ENCODE measurements at places on chromosomes 3 and 15. TPM values are rescaled to one million over a fixed set of nuclear protein-coding genes. Genes with fewer than 3 reads are reported as not detected.

DNA sequence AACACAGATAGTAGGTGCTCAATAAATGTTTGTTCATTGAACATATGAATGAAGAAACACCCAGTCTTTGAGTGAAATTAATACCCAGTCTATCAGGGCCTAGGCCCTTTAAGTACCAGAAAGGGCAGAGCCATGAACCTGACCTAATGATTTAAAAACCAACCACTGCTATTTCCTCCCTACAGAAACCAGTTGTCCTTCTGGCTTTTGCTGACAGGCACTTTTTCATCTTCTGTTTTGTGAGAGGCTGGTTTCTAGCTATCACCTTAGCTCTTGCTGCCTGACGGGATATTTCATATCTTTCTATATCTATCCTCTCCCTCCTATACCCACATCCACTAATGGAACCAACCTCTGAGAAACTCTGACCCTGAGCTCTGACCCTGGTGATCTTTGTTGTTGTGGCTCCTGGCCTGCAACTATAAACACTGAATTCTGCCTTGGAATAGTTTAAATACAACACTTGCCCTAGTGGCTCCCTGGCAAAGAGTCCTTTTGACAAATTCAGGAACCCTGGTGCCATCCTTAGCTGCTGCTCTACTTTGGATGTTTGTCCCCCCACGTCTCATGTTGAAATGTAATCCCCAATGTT lies 4.1 kb upstream of the AHSG start:
- no peak overlapping the region for H3K27ac ChIP-seq
- H3K4me3 ChIP-seq = no peak overlapping the region
- H3K27me3 ChIP-seq = peaks cover 25% of the 10 kb centered on the region
- H3K36me3 ChIP-seq = no peaks in the 10 kb centered on the region

- H3K4me3 ChIP-seq = no peak overlapping the region
- H3K4me1 ChIP-seq = no peaks in the 10 kb centered on the region
- no peak overlapping the region for H3K27ac ChIP-seq
- H3K36me3 ChIP-seq = no peaks in the 10 kb centered on the region
These were observed 100.4 kb downstream of the LSM3 start for GRCh38 chr3:14278799-14279625.

GRCh38 chr15:48176112-48176511 lies 2.0 kb downstream of the MYEF2 start:
- H3K27ac ChIP-seq = no peak overlapping the region
- peaks cover 23% of the 10 kb centered on the region for H3K4me1 ChIP-seq
- no peak for DNase-seq
- H3K27me3 ChIP-seq = peaks cover 9% of the 10 kb centered on the region
- peaks cover 12% of the 10 kb centered on the region for H3K36me3 ChIP-seq

GRCh38 chr15:66897971-66898370 lies 167.4 kb upstream of the SMAD3 start:
- no peak overlapping the region for H3K4me3 ChIP-seq
- peaks cover under 1% of the 10 kb centered on the region for H3K27me3 ChIP-seq
- no peaks in the 10 kb centered on the region for H3K4me1 ChIP-seq

GRCh38 chr3:133472242-133472641 lies 72.4 kb downstream of the BFSP2 start:
- no peaks in the 10 kb centered on the region for H3K27me3 ChIP-seq
- no peak overlapping the region for H3K4me3 ChIP-seq
- H3K36me3 ChIP-seq = no peaks in the 10 kb centered on the region
- H3K4me1 ChIP-seq = peaks cover 46% of the 10 kb centered on the region
- no peak for DNase-seq

GRCh38 chr3:18446149-18446825 lies 21.1 kb upstream of the SATB1 start:
- H3K4me3 ChIP-seq = peak overlapping the region; percentile 91
- H3K4me1 ChIP-seq = peaks cover 40% of the 10 kb centered on the region
- no peaks in the 10 kb centered on the region for H3K27me3 ChIP-seq

DNA sequence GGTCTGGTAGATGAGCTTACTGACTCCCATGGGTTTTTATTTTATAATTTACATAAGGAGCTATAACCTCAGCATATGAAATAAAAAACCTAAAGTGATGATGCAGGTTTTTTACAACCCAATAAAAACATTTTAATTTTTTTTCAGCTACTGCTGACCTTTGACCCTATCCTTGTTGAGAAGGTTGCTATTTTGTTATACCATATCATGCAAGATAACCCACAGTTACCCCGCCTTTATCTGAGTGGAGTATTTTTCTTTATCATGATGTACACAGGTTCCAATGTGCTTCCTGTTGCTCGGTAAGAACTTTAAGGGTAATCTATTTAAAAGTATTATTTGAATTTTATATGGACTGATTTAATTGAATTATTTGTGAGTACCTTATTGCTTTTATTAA lies 70.8 kb downstream of the DNAJC13 start:
- no peaks in the 10 kb centered on the region for H3K27me3 ChIP-seq
- DNase-seq = no peak
- peaks cover 2% of the 10 kb centered on the region for H3K36me3 ChIP-seq
- no peak overlapping the region for H3K4me3 ChIP-seq
- no peaks in the 10 kb centered on the region for H3K4me1 ChIP-seq

- H3K36me3 ChIP-seq = no peaks in the 10 kb centered on the region
- DNase-seq = no peak
- H3K4me1 ChIP-seq = peaks cover 67% of the 10 kb centered on the region
These were observed 43.0 kb downstream of the LIPC start for GRCh38 chr15:58474741-58475323.

DNA sequence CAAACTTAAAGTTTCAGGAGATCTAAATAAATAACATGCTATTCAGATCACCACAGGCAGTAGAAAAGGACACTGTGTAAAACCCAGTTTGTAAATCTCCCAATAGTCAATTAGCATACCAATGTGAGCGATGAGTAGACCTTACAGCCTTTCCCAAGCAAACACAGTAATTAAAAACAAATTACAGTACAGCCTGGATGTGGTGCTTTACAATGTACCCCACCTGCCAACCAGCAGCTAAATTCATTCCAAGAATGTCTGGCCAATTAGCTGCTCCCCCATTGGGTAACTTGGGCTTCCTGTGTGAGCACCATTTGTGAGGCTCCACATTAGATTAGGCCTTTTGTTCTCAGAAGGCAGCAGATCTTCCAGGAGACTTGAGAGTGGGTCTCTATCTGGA lies 635.0 kb downstream of the TBL1XR1 start:
- no peaks in the 10 kb centered on the region for H3K27me3 ChIP-seq
- no peaks in the 10 kb centered on the region for H3K4me1 ChIP-seq
- no peak overlapping the region for H3K27ac ChIP-seq
- H3K4me3 ChIP-seq = no peak overlapping the region
- no peak for DNase-seq
- no peaks in the 10 kb centered on the region for H3K36me3 ChIP-seq

GRCh38 chr3:12979151-12979946 lies 93.9 kb downstream of the IQSEC1 start:
- H3K27ac ChIP-seq = no peak overlapping the region
- H3K36me3 ChIP-seq = no peaks in the 10 kb centered on the region
- peaks cover 33% of the 10 kb centered on the region for H3K4me1 ChIP-seq

GRCh38 chr3:110656394-110657025 lies 415.1 kb upstream of the NECTIN3 start:
- no peaks in the 10 kb centered on the region for H3K36me3 ChIP-seq
- no peak for DNase-seq
- H3K4me1 ChIP-seq = no peaks in the 10 kb centered on the region
- no peak overlapping the region for H3K27ac ChIP-seq
- H3K4me3 ChIP-seq = no peak overlapping the region

GRCh38 chr3:64921281-64922065 lies 233.7 kb upstream of the ADAMTS9 start:
- no peak overlapping the region for H3K27ac ChIP-seq
- H3K4me3 ChIP-seq = no peak overlapping the region
- H3K36me3 ChIP-seq = no peaks in the 10 kb centered on the region
- H3K4me1 ChIP-seq = no peaks in the 10 kb centered on the region
- DNase-seq = no peak

DNA sequence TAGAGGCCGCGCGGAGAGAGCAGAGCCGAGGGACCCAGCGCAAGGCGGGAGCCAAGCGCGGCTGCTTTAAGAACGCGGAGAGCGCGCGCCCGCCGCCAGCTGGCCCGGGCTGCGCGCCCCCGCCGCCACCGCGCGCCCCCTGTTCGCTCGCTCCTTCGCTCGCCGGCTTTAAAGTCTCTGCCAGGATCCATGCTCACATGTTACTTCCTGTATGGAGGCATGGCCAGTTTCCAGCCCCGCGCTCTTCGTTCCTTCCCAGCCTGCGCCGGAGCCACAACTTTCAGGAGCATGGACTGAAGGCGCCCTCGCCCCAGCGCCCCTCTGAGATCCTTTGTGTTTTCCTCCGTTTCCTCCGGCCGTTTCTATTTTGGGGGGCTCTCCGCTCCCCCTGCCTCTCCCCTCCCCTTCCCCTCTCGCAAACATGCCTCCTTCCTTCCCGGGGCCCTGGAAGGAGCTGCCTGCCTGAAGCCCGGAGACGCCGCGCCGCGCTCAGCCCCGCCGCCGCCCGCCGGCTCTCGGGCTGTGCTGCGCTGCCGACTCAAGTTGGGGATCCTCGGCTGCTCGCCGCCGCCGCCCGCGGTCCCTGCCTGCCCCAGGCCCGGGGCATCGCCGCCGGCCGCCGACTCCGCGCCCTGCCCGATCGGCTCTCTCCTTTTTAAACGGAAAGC lies at the start of gene PTPRG:
Gene PTPRG, plus strand, starts transcription at position 198 of the 668 bp plus-strand sequence. CDS start 717 bp downstream, outside the sequence.
- no peaks in the 10 kb centered on the region for H3K36me3 ChIP-seq
- peak; percentile 56 for DNase-seq
- H3K27me3 ChIP-seq = peaks cover 71% of the 10 kb centered on the region
- H3K4me1 ChIP-seq = peaks cover 7% of the 10 kb centered on the region
- H3K4me3 ChIP-seq = peak within 1 kb of the TSS; percentile 93

GRCh38 chr3:49378249-49378895 lies 20.2 kb upstream of the GPX1 start:
- DNase-seq = no peak
- peak overlapping the region; percentile 73 for H3K4me3 ChIP-seq
- peaks cover 15% of the 10 kb centered on the region for H3K36me3 ChIP-seq
- H3K27ac ChIP-seq = peak overlapping the region; percentile 98

GRCh38 chr15:98649472-98650416 lies 1.4 kb downstream of the IGF1R start:
- peaks cover 5% of the 10 kb centered on the region for H3K36me3 ChIP-seq
- H3K27me3 ChIP-seq = peaks cover 24% of the 10 kb centered on the region
- peaks cover 47% of the 10 kb centered on the region for H3K4me1 ChIP-seq
- H3K27ac ChIP-seq = peak overlapping the region; percentile 79
- DNase-seq = peak; percentile 61
- peak overlapping the region; percentile 91 for H3K4me3 ChIP-seq

DNA sequence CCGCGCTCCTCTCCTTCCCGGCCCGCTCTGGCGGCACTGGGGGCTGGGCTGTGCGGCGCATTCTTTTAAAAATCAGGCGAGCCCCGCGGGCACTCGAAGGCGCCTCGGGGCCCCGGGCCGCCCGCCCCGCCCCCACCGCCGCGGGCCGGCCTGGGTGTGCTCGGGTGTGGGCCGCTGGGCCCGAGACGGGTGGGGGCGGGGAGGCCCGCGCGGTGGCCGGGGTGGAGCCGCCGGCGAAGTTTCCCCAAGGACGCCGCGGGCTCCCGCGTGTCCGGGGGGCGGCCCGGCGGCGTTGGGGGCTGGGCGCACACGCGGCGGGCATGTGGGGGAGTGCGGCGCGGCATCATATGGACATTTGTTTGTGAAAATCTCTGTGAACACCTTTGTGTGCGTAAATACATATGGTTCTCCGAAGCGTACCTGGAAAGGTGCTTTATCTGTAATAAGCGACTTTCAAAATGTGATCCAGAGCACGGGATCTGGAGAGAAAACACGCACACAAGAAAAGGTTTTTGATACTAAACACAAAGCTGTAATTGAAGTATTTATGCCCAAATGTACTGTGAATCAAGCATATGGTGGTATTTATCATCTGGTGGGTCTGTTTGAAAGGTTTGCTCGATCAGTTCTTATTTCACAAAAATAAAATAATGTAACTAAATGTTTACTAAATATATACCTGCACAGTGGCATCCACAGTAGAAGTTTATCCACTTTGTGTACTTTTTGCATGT lies 612 bp upstream of the TBL1XR1 start:
- H3K4me3 ChIP-seq = peak overlapping the region; percentile 75
- H3K27ac ChIP-seq = peak overlapping the region; percentile 84
- H3K4me1 ChIP-seq = peaks cover 54% of the 10 kb centered on the region
- no peaks in the 10 kb centered on the region for H3K27me3 ChIP-seq
- peaks cover 13% of the 10 kb centered on the region for H3K36me3 ChIP-seq

DNA sequence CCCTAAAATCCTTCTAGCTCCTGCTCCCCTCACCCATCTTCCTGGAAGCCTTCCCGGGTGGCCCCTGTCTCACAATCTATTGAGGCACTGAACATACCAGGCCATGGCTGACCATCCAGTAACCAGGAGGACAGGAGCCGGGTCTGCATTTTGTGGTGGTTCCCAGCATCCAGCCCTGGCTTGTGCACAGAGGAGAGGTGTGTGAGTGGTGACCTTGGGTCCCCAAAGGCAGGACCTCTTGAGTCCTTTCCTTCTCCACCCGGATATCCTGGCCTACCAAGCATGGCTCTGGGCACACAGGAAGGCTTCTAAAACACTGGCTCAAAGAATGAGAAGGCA lies 7.8 kb downstream of the CSK start:
- peak overlapping the region; percentile 90 for H3K27ac ChIP-seq
- peaks cover 93% of the 10 kb centered on the region for H3K4me1 ChIP-seq
- no peaks in the 10 kb centered on the region for H3K27me3 ChIP-seq
- peaks cover 5% of the 10 kb centered on the region for H3K36me3 ChIP-seq
- no peak for DNase-seq

DNA sequence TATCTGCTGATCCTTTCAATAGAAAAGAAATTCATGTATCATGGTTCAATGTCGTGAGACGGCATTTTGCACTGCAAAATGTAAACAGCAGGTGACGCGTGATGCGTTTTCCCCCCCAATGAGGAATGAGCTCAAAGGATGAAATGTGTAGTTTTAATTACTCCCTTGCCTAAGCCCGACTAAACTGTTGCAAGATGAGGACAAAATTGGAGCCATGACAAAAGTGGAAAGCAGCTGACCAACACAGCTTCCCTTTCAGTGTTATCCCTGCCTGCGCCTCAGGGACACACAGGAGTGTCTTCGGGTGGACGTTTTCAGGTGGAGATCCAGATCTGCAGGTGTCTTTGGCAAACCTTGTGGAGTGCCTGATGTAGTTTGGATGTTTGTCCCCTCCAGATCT lies 92.0 kb downstream of the GABRG3 start:
- H3K27ac ChIP-seq = no peak overlapping the region
- no peaks in the 10 kb centered on the region for H3K4me1 ChIP-seq
- DNase-seq = no peak
- H3K4me3 ChIP-seq = no peak overlapping the region
- no peaks in the 10 kb centered on the region for H3K27me3 ChIP-seq

DNA sequence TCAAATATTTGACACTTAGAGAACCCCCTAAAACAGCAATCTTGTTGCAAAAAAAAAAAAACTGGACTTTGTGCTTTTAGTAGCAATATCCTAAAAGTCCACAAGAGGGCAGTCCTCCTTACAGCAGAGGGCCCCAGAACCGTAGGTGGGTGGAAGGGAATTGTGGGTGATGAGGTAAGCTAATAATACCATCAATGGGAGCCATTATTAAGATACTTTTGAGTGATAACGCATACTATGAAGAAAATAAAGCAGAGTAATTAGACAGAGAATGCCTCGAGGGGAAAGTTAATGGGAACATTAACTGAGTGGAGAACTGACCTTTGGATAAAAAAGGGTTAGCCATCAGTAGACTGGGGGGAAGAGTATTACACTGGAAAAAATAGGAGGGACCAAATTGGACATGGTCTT lies 229.9 kb downstream of the THRB start:
- H3K27ac ChIP-seq = no peak overlapping the region
- H3K27me3 ChIP-seq = no peaks in the 10 kb centered on the region
- peak; percentile 7 for DNase-seq
- H3K4me3 ChIP-seq = no peak overlapping the region
- no peaks in the 10 kb centered on the region for H3K4me1 ChIP-seq

Gene OR5K2
- not detected for total RNA-seq

Gene IL17RB
- total RNA-seq = 2.1 TPM

Gene PTPRG
- total RNA-seq = 0.31 TPM

Gene SPSB4
- total RNA-seq = not detected

Gene PCOLCE2
- total RNA-seq = not detected

Gene ALPK3
- 0.46 TPM for total RNA-seq

Gene ATP13A5
- not detected for total RNA-seq

Gene ALG1L2
- not detected for total RNA-seq

Gene GHRL
- 0.43 TPM for total RNA-seq

Gene FBXO40
- not detected for total RNA-seq

All from activated T-cell treated with anti-CD3 and anti-CD28 coated beads, Interleukin-2, amount 50 U/mL, for 72 hours (primary cell).